GM13977 (cell line): ENCODE measurements at places on chromosomes 1 and 21.
A peak's percentile ranks its signal among the peaks of the same experiment; 100 is the strongest.

- DNase-seq = no peak
Observed at GRCh38 chr21:41614511-41614910, 106.6 kb upstream of the TMPRSS2 start.

DNA sequence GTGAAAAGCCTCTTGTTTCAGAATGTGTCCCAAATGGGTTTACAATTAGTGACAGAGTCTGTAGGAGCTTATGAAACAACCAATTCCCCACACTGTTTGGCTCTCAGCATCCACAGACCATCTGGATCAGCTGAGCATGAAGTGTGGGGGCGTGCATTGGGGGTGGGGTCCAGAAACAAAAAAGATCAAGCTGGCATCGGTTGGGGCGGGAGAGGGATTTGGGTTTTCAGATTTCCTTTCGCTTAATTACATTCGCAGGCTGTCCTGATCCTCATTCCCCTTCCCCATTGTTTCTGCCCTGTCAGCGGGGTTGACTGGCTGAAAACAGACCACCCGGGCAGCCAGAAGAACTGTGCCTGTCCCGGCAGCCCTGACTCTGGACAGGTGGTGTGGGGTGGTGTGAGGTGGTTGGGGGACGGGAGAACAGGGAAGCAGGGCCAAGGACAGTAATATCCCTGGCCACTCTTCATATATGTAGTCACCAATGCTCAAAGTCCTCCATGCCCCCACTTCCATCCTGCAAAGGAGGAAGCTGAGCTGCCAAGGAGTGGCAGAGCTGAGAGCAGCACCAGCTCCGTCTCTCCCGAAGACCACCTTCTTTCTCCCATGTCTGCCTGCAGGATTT, 92.0 kb downstream of the IER5 start:
- no peak for DNase-seq

GRCh38 chr1:96220651-96221050, 500.9 kb upstream of the PTBP2 start:
- DNase-seq = no peak

DNA sequence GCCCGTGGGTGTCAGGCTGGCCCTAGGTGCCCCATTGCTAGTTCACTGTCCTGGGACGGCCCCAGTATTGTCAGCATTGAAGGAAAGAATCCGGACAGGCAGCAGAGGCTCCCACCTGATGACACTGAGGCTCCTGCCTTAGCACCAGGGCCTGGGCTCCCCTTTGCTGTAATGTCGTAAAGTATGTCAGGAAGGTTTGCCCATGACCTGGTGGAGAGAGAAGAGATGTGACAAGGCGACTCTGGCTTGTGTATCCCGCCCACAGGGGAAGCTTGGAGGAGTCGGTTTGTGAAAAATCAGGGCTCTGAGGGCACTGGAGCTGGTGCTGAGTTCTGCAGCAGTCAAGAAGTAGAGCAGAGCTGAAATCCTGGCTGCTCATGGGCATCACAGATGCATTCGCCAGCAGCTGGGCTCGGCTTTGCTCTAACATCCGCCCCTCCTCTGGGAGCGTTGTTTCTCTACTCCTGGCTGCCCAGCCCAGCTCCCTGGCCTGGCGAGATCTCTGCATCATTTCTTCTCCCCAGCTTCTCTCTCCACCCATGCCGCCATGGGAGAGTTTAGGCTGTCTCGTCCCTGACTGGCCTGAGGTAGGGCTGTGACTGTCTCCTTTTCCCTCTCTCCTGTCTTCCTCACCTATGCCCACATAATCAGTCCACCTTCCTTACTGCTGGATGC, 74.1 kb downstream of the ADARB1 start:
- no peak for DNase-seq

GRCh38 chr1:82317671-82318070, 516.9 kb downstream of the ADGRL2 start:
- no peak for DNase-seq

DNA sequence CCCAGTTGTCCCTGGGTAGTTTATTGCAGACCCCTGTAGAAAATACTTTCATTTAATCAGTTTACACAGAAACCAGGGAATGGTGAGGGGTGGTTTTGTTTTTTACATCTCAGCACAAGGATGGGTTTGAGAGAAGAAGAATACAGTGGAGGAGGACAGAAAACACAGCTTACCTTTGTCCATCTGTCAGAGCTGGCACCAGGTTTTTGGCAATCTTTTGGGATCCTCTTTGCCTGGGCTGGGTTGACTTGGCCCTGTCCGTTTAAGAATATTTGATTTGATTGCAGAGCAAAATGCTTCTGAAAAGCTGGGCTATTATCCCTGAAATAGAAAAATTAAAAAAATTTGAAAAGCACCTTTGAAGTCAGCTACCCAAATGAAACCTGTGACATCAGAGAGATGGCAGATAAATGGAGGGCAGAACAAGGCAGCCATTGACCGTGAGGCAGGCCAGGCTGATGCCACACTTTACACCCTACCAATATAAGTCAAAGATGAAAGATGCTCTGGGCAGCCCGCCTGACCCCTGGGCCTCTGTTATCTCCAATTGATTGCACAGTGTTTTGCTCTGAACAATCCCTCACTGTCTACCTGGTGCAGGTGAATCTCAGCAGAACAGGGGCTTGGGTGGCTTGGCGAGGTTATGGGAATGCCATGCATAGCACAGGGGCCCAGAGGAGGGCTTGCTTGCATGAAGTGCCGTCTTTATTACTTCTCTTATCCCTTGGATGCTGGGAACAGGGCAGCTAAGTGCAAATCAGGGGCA, 218.8 kb downstream of the LMX1A start:
- no peak for DNase-seq

GRCh38 chr1:209704584-209704983, at the start of gene HSD11B1:
TSS of gene HSD11B1 (plus strand) at chr1:209704846. CDS start at chr1:209704943, 97 bp downstream.
- no peak for DNase-seq

DNA sequence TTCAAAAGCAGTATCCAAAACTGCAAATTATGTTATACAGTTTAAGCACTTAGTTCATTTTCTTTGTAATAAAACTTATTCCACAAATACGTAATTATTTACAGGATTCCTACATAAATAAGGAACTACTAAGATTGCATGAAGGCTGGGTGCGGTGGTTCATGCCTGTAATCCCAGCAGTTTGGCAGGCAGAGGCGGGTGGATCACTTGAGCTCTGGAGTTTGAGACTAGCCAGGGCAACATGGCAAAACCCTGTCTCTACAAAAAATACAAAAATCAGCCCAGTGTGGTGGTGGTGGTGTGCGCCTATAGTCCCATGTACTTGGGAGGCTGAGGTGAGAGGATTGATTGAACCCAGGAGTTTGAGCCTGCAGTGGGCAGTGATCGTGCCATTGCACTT, 69.3 kb downstream of the POU2F1 start:
- DNase-seq = no peak

DNA sequence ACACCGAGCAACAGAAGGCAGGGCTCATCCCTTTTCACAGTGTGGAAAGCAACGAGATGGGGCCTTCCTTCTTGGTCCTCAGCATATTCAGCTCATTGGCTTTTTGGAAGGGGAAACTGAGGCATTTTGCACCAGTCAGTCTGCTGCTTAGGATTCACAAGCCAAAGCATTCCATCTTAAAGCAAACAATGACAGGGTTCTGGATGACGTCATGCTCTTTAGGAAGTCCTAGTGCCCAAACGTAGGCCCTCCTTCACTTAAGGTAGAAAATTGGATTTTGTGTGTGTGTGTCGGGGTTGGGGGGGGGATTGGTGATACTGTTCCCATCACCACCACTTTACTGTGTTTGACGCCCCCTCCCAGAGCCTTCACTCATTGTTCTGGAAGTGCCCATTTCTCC, 101.6 kb downstream of the SELENOF start:
- DNase-seq = no peak

DNA sequence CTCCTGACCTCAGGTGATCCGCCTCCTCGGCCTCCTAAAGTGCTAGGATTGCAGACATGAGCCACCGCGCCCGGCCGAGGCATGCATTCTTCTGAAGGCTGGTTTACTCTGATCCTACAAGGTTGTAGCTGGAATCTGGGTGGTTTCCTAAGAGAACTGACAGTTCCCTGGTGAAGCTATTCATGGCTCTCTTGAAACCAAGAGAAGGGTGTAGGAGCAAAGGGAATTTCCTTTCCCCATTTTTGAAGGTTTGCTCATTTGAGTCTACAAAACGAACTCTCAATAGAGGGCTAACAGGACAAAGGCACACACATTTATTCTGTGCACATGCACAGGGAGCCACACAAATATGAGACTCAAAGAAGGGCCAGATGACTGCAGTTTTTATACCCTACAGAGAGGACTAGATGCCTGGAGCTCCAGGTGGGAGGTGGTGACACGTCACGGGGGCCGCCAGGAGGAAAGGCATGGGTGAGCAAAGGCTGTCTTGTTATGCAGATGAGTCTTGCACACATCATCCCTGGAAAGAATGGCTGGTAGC, 49.5 kb upstream of the ERRFI1 start:
- DNase-seq = no peak

- no peak for DNase-seq
Observed at GRCh38 chr1:219090607-219091006, 83.1 kb upstream of the LYPLAL1 start.

DNA sequence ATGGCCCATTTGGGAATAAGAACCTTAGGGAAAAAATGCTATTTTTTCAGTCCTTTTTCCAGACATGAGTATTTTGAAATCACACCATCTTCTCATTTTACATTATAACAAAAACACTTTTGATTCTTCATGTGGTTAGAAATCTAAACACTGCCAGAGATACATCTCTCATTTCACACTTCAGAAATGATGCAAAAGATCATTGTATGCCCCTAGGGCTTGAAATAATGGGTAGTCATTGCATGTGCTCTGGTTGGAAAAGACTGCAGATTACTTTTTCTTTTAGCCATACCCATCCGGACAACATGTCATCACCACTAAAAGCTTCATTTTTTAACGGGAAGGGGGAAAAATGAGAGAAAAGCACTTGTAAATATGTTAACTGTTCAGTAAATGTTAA, 1152.2 kb upstream of the ADGRL4 start:
- DNase-seq = no peak

DNA sequence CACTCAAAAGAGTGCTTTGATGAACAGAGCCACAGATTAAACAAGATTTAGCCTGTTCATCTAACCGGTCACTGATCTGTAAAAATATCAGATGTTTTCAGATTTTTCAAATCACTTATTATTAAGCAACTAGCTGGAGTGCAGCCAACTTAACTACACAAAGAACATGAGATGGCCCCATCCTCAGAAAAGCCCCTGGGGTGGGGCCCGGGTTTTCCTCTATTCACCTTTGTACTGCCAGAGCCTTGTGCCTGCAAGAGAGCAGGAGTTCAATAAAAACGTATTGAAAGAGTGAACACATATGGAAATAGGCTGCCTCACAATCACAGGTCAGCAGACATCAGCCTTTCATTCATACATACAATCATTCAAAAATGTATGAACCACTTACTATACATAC, 516.1 kb downstream of the OMA1 start:
- no peak for DNase-seq

- peak; percentile 75 for DNase-seq
Observed at GRCh38 chr1:32818804-32819541, 1.5 kb downstream of the S100PBP start.

DNA sequence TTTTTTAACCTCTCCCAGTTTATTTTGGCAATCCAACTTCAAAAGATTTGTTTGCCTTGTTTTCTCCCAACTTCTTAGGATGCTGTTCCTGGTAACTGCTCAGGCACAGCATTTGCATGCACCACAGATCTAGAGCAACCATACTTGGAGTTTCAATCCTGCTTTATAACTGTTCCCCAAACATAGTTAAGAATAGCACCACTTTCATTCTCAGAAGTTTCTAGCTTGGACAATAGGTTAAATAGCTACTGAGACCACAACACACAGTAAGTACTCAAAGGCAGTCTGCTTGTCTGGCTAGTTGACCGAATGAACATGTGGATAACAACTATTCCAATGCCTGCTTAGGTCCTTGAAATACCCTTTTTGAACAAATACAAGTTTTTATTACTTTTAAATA, 76.8 kb downstream of the FOXJ3 start:
- peak; percentile 9 for DNase-seq

DNA sequence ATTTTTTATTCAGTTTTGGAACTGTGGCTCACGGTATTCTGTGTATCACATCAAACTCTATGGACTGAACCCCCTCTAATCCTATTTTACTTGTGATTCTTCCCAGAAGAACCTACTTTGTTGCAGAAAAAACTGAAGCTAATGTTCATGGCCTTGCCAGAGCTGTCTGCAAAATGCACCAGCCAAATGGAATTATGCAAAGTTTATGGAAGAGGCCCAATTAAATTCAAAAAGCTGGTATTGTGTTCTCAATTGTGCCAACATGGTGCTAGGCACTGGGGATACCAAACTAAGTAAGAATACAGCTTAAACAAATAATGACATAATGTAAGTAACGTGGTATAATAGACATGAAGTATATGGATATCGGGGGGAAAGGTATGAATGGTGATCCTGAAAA, 273.8 kb upstream of the DUSP10 start:
- DNase-seq = no peak

- DNase-seq = no peak
Observed at GRCh38 chr1:5821540-5822176, 170.6 kb downstream of the NPHP4 start.

GRCh38 chr21:36948686-36949085, 17.8 kb downstream of the HLCS start:
- no peak for DNase-seq

GRCh38 chr21:38474124-38474523, 24.2 kb downstream of the ERG start:
- DNase-seq = no peak

- DNase-seq = no peak
Observed at GRCh38 chr1:175808999-175809398, 65.6 kb upstream of the TNR start.

DNA sequence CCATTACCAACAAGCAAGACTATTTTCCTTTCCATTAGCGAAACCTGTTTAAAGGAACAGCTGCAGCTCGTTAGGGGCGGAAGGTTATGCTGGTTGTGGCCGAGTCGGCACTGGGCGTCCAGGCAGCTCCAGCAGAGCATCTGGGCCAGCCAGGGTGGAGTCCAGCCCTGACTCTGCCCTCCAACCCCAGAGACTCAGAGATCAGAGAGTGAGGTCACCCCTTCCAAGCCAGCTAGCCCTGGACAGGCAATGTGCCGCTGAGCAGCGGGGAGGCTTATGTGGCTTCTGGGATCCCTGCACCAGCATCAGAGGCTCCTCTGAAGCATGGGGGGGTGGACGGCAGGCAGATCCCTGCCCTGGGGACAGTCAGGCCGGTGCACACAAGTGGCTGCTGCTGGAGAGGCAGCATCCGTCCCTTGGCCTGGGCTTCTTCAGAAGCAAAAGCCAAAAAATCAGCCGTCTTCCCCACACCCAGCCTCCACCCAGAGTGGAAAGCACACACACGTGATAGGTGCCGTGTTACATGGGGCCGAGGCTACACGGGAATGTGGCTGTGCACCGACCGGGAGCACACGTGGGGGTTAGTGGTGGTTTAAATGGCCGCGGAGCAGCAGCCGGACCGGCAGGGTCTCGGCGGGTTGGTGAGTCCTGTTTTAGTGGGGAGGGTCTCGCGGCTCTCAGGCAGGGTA, 30.1 kb downstream of the SLC66A1 start:
- no peak for DNase-seq

- peak; percentile 62 for DNase-seq
Observed at GRCh38 chr1:1678581-1679380, 13.8 kb downstream of the SLC35E2B start.

GRCh38 chr1:213982289-213982671, 5.5 kb upstream of the PROX1 start:
- DNase-seq = no peak
